ENCODE measurements at places on chromosomes 2 and 18. TPM values are rescaled to one million over a fixed set of nuclear protein-coding genes. Genes with fewer than 3 reads are reported as not detected.

GLI2 gene
- 53.6 TPM for total RNA-seq

GPBAR1 gene
- 1.6 TPM for total RNA-seq

TTN gene
- 8.3 TPM for total RNA-seq

GNLY gene
- total RNA-seq: not detected

QPCT gene
- total RNA-seq: 16.5 TPM

LIPG gene
- 17.2 TPM for total RNA-seq

DUSP19 gene
- total RNA-seq: 0.97 TPM

NLRC4 gene
- not detected for total RNA-seq

MALT1 gene
- 18.8 TPM for total RNA-seq

LRRTM1 gene
- total RNA-seq: 1.3 TPM

PHOSPHO2 gene
- 12.2 TPM for total RNA-seq

CPLX4 gene
- not detected for total RNA-seq

GBX2 gene
- 1.3 TPM for total RNA-seq

CKAP2L gene
- 15.1 TPM for total RNA-seq

FSHR gene
- total RNA-seq: not detected

XDH gene
- 0.87 TPM for total RNA-seq

STPG4 gene
- 0.28 TPM for total RNA-seq

EPC2 gene
- 28.2 TPM for total RNA-seq

BOK gene
- total RNA-seq: 33.4 TPM

CLEC4F gene
- not detected for total RNA-seq

ASB3 gene
- 30.5 TPM for total RNA-seq

KCNE4 gene
- not detected for total RNA-seq

NTSR2 gene
- not detected for total RNA-seq

ANO7 gene
- 5.1 TPM for total RNA-seq

COL3A1 gene
- total RNA-seq: 0.17 TPM

UGT1A4 gene
- total RNA-seq: not detected

KCNK3 gene
- not detected for total RNA-seq

OTOF gene
- total RNA-seq: not detected

LYPD1 gene
- total RNA-seq: 4.2 TPM

SP9 gene
- total RNA-seq: 0.49 TPM

PLCL1 gene
- total RNA-seq: 0.12 TPM

ARHGAP28 gene
- total RNA-seq: 9.6 TPM

C1QL2 gene
- total RNA-seq: 0.69 TPM

MAP2 gene
- 4.4 TPM for total RNA-seq

VSNL1 gene
- total RNA-seq: 102 TPM

DES gene
- total RNA-seq: 6.1 TPM

CROCC2 gene
- not detected for total RNA-seq

CCDC150 gene
- total RNA-seq: 30.2 TPM

TRIP12 gene
- total RNA-seq: 117 TPM

HOXD11 gene
- total RNA-seq: not detected
